ENCODE measurements at places on chromosomes 3 and 15. TPM values are rescaled to one million over a fixed set of nuclear protein-coding genes. Genes with fewer than 3 reads are reported as not detected.

The SERPINI2 gene
- total RNA-seq = not detected

The VEPH1 gene
- 0.43 TPM for total RNA-seq

The ZCWPW2 gene
- 0.78 TPM for total RNA-seq

The SNTN gene
- not detected for total RNA-seq

The TMEM89 gene
- total RNA-seq = not detected
